ENCODE measurements at places on chromosomes 11 and 22.

GRCh38 chr11:79813551-79813950 is 372.7 kb upstream of the TENM4 start:
- DNase-seq: no peak

DNA sequence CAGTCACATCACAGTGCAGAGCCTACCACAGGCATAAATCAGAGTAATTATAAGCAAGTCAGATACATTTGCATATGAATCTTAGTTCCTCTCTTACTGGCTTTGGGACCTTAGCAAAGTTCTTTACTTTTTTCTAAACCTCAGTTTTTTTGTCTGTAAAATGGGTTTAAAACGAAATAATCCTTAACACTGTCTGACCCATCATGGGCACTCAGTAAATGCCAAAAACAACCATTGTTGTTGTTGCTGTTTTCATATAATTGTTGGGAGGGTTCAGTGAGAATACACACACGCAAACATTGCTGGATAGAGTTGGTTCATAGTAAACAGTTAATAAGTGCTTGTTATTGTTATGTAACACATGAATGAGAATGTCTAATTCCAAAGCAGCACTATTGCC is 184.9 kb downstream of the BLID start:
- no peak for DNase-seq

- DNase-seq: no peak
These were observed 119.2 kb downstream of the SPON1 start for GRCh38 chr11:14081581-14082231.

- no peak for DNase-seq
These were observed 19.6 kb upstream of the MOGAT2 start for GRCh38 chr11:75697906-75698581.

DNA sequence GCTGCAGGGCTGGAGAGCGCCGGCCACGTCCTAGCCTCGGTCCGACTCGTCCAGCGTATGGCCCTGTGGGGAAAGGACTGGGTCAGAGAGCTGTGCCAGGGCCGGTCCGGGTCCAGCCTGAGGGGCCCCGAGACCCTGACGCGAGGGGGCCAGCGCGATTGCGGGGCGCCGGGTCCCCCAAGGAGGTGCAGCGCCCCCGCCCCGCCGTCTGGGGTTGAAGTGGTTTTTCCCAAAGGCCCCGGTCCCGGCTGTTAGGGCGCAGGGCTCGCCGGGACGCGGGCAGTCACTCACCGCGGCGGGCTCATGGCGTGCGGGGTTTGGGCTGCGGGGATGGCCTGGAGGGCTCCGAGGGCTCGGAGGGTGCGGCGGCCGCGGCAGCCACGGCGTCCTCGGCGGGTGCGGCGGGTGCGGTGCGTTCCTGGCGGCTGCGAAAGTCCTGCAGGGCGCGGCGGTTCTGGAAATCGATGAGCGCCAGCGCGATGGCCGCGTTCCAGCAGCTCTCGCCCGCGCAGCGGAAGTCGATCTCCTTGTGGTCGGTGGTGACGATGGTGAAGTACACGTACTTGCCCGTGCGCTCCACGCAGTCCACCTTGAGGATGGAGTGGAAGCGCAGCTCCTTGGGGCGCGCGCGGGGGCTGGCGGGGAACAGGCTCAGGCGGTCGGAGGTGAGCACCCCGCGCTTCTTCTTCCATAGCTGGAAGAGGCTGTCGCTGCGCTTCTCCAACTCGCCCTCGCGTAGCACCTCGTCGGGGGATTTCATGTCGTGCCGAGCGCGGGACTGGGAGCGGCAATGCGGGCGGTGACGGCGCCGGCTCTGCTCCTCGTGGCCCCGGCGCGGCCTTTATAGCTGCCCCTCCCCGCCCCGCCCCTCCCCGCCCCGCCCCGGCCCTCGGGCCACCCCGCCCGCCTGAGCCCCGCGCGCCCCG is at the start of gene PHLDA2:
Gene PHLDA2 (minus strand): TSS at position 816 of the 926 bp plus-strand sequence. CDS start 56 bp downstream, at position 760.
- peak; percentile 75 for DNase-seq

DNA sequence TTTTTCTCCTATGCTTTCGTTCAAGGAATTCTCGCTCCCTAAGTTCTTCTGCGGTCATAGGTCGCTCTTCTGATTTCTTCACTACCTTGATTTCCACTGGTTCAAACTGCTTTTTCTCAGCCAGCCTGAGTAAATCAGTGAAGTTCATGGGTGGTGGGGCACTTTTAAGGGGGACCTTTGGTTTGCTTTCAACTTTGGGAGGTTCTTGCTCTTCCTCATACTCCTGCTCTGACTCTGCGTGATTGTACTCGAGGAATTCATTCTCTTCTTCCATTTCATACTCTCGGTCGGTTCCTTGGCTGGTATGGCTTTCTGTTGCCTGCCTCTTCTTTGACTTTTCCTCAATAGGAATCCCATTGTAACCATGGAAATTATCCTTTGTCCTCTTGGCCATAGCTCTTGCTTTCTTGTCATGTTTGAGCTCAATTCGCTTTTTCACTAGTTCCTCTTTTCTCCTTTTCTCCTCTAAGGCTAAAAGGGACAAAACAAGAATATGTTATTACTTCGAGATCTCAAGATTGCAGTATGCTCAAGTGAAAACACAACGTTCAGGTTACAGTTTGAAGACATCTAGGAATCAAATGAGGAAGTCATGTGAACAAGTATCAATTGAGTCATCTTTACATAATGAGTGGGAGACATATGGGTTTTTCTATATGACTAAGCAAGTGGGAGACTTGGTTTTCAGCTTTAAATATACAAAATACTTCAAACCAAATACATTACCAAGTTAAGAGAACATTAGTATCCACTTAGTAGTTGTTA is 16.2 kb downstream of the MISFA start:
- DNase-seq: peak; percentile 81

DNA sequence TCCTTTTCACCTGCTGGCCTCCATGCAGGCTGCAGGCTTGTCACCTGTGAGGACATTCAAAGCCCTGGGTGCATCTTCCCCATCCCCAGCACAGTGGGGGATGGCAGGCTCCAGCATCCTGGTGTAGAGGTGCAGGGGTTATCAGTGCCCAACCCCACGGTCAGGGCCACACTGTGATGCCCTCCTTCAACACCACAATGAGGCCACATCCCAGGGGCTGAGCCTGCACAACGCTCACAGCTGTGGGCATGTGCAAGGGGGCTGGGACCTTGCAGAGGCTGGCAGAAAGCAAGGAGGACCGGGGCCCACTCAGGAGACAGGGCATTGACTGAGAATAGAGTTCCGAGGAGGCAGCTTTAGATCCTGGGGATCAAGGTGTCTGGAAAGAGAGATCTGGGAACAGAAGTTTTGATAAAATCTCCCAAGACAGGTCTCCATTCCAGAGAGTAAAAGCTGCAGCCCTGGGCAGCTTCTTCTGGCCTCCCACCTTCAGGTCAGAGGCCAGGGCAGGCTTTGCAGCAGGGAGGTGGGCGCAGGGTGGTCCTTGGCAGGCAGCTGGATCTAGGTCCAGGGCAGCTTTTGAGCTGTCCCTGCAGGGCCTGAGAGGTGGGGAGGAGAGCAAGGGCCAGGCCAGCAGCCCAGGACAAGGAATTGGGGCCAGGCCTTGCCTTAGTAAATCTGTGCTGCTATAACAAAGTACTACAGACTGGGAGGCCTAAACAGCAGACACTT is 250.8 kb upstream of the B3GAT1 start:
- no peak for DNase-seq

- no peak for DNase-seq
These were observed 61.7 kb downstream of the PTPRJ start for GRCh38 chr11:48041877-48042695.

GRCh38 chr11:128157423-128158298 is 429.7 kb downstream of the ETS1 start:
- DNase-seq: peak; percentile 53

DNA sequence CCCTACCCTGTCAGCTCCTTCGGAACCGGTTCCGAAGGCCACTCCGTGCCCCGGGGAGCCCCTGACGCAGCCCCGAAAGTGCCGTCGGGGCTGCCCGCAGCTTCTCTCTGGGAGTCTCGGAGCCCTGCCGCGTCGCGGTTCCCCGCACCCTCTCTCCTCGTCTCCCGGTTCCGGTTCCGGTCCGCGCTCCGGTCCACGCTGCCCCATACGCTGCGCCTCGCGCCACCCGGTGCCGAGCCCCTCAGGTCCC is 618 bp downstream of the MTA2 start:
- no peak for DNase-seq

GRCh38 chr22:43553451-43554258 is 141.8 kb downstream of the MPPED1 start:
- no peak for DNase-seq

- no peak for DNase-seq
These were observed 34.1 kb downstream of the RSPH14 start for GRCh38 chr22:23107487-23108248.

DNA sequence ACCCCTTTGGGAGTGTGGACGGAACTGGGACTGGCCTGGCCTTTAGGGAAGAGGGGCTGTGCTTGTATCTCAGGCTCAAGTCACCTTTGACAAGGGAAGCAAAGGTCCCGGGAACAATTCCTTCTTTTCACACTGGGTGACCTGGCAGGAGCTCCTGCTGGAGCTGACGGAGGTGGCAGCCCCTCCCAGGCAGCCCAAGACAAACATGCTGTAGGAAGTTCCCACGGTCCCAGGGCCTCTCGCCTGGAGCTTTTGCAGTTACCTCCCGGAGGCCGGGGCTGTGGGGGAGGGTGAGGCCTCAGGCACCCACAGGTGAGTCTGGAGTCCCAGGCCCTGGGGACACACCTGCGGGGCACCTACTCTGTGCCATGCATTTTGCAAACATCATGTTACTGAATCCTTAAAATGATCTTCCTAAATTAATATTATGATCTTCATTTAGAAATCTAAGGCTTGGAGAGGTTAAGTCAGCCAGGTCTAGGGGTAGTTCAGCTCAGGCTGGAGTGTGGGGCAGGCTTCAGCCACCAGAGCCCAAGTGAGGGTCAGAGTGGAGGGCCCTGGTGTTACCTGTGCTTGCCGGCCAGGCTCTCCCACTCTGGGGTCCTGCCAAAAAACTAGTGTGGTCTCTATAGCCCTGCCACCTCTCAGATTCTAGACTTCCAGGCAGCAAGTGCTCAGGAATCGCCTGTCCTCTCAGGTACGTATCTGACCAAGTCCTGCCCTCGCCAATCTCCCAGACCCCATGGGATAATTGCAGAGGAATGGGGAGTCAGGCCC is 15.7 kb upstream of the MYEOV start:
- no peak for DNase-seq

DNA sequence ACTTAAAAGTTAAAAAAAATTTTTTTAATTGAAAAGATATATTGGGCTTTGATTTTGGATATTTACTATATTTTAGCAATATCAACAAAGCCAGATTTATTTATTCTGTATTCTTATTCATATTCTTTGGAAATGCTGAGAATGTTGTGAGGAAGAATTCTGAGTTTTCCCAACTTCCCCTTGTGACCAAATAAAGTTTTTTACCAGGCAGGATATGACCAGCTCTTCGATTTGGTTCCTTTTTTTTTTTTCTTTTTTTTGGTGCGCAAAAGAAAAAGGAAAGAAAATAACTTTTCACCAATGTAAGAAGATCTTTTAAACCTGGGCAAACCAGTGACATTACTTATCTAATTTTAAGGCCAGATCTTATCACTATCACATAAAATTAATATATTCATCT is 12.9 kb downstream of the TCP11L1 start:
- no peak for DNase-seq

DNA sequence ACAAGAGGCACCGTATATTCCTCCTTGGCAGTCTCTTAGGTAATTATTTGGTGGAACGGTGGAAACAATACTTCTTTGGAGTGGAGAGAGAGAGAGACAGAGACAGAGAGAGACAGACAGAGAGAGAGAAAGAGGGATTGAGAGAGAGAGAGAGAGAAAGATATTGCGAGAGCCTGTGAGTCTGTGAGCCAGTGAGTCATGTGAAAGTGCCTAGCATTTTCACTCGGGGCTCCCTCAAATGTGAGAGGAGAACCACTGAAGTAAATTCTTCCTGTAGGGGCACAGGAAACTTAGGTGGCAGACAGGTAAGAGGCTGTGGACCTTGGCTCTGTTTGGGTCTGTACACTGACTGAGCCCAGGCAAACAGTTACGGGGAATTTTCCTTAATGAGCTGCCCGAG is 31.6 kb upstream of the SNX19 start:
- no peak for DNase-seq

GRCh38 chr11:17098658-17099057 is 21.2 kb upstream of the RPS13 start:
- DNase-seq: no peak

DNA sequence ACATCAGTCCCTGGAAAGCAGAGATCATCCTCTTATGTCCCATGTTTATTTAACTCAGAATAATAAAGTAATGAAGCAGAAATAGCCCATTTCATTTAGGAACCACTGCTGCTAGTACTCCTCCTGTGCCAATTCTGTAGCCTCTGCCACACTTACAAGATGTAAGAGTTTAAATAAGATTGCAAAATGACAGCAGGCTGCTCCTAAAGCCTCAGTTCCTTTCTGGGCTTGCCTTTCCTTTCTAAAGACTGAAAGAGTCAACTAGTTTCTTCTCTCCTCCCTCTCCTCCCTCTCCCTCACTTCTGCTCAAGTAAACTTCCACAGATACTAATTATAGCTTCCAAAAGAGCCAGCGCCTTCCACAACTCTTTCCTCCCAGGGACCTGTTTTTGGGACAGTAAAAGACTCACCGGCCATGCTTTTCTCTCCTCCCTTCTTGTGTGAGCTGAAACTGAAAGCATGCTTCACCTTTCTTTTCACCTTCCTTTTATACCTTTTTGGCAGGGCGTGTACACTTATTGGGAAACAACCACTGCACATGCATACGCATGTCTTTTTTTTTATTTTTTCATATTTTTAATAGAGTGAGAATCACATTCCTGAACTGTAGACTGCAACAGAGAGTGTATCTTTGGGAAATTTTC is 26.1 kb upstream of the CARD16 start:
- no peak for DNase-seq
